ENCODE measurements at places on chromosomes 1 and 21.

DNA sequence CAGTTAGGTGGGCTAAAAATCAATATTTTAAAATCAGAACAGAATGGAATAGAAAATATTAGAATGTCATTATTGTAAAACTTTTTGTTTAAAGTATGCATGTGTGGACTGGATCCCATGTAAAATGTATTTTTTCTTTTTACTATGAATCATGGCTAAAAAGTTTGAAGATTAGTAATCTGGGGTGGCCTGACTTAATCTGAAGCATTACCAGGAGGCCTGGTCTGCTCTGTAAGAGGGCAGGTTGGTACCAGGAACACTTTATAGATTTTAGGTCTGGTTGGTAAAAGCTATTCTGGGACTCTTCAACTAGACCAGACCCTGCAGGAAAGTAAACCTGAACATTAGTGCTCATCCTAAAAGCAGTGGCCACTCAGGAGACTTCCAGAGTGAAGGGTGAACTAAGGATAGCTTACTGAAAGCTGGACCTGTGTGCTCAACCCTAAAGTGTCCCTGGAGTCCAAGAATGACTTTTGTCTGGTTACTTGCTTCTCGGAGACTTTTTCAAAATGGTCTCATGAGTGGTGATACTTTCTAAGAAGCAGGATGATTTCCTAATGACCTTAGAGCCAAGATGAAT lies 16.5 kb downstream of the RGL1 start:
- DNase-seq, result no peak

- DNase-seq, result no peak
These were observed 187.1 kb upstream of the COA6 start for GRCh38 chr1:234186037-234186688.

DNA sequence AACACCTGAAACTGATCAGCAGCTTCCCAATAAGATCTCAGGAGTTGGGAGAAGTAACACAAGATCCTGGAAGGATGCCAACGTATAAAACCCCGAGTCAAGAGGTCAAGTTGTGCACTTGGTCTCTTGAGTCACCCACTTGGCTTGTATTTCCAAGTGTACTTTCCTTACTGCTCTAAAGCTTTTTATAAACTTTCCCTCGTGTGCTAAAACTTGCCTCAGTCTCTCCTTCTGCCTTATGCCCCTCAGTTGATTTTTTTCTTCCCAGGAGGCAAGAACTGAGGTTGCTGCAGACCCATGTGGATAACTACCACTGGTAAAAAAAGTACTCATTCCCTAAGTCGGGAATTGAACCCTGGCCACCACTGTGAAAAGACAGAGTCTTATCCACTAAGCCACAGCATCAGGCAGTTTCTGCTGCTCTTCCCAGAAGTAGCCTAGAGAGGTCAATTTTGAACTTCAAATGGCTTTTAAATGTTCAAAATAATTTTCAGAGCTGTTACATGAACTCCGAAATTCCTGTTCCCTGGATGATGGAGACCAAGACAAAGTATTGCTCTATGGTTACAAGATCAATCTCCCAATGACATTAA lies 28.9 kb downstream of the ITLN2 start:
- no peak for DNase-seq

GRCh38 chr1:39671433-39671792 lies 494 bp downstream of the NT5C1A start:
- DNase-seq, result peak; percentile 62

GRCh38 chr1:234665975-234666605 lies 56.1 kb upstream of the IRF2BP2 start:
- DNase-seq, result no peak

GRCh38 chr1:77313491-77313890 lies 31.7 kb downstream of the AK5 start:
- no peak for DNase-seq

GRCh38 chr1:204207136-204207616 lies 6.6 kb downstream of the GOLT1A start:
- peak; percentile 75 for DNase-seq

- peak; percentile 80 for DNase-seq
These were observed 45.6 kb downstream of the SRRM1 start for GRCh38 chr1:24688621-24689195.

- peak; percentile 77 for DNase-seq
These were observed 52.1 kb downstream of the COL6A1 start for GRCh38 chr21:46033410-46034400.

- DNase-seq, result no peak
These were observed 40.5 kb downstream of the BRINP2 start for GRCh38 chr1:177211231-177211630.

- no peak for DNase-seq
These were observed 4.3 kb downstream of the HSF2BP start for GRCh38 chr21:43654806-43655489.

- DNase-seq, result no peak
These were observed 34.3 kb upstream of the EDEM3 start for GRCh38 chr1:184788970-184789369.

DNA sequence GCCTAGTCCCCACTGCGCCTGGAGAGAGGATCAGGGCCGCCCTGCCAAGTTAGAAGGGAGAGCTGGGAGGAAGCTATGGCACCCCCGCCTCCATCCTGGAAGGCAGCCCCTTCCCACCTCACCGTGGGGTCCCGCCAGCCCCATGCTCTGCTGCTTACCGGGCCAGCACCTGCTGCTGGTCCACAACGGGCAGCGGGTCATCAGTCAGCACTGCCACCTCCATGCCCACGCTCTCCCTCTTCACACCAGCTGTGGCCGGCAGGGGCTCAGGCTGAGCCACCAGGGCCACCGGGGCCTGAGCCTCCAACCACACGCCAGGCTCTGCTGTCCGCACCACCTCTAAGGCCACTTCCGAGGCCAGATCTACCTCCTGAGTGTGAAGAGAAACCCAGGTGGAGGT lies 23.5 kb upstream of the DDOST start:
- no peak for DNase-seq

GRCh38 chr1:45409276-45409675 lies 69.0 kb upstream of the MUTYH start:
- DNase-seq, result no peak

DNA sequence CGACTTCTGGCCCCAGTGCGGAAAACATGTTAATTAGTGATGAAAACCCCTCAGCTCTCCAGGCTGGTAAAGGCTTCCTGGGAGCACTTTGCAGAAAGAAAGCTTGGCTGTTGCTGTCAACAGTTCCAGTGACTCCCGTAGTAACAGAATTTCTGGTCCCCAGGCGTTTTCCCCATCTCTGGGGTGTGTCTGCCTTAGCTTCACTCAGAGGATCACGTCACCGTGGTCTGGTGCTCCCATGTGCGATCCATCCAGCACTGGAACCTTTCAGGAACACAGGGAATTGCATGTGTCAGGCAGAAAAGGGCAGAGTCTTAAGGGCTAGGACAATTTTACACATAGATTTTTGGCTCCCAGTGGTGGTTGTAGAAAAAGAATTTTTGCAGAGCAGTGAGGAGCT lies 470.4 kb upstream of the USP24 start:
- DNase-seq, result no peak

GRCh38 chr1:40130892-40131291 lies 30.3 kb upstream of the RLF start:
- DNase-seq, result no peak

DNA sequence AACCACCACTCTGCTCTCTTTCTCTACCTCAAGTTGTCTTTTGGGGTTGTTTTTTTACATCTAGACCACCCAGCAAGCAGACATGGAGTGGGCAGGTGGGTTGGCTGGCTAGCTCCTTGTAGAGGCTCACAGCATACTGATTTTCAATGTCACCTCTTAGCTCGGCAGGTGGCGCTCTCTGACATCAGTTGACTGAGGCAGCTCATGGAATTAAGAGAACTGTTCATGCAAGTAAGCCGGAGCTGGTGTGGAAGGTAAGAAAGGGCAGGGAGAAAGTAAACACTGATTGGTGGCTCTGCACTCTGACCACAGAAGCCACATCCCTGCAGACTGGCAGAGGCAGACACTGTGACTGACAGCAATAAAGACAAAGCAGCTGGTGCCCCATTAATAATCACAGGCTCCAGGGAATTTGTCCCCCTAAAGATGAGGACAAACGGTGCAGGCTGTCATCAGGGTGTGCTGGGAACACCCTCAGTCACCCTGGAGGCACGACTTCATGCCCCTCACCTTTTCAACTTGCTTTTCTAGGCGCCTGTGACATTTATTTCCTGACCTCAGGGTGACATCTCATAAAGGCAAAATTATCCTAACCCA lies 226.8 kb downstream of the LMX1A start:
- DNase-seq, result no peak

DNA sequence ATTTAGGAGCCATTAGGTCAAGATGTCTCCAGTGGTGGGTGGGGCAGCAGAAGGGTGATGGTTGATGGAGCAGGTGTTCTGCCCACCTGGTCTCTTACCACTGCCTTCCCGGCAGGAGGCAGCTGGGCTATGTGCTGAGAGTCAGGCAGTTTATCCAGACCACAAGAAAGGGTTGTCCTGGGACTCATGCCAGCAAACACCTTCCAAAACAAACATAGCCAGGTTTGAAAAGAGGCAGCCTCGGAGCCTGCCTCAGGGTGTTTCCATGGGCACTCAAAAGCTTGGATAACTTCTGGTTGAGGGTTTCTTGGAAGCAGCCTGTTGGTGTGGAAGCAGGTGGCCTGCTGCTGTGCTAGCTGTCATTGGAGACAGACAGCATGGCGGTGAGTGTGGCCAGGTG lies 187.2 kb downstream of the PCP4 start:
- no peak for DNase-seq

DNA sequence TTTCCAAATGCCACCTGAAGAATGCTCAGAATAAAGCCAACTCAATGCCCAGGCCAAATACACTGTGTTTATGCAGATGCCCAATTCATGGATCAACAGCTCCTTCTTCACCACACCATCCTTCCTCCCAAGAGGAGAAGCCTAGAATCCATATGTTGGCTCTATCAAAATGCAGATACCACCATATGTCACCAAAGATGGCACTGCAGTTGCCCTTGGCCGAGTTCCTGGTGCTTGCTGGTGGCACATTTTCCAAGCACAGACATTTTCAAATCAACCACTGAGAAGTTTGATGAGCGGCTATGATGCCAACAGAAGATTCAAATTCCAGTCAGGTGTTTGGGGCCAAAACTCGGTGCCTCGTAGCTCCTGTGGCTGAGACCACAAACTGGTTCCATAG lies 430.3 kb downstream of the AJAP1 start:
- no peak for DNase-seq

DNA sequence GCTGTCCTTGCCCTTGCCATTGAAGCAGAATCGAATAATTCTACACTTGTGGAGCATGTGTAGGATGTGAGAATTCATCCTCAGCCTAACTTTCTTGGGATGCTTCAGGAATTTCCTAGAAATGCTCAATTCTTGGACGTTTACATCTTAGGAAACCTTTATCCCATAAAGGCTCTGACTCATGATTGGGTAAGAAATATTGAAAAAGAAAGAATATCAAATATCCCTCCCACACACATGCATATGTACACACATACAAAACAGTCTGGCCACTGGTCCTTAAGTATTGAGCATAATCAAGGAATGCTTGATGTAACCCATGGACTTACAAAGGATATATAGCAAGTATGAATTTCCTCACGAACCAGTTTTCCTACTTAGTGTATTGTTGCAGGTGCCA lies 83.9 kb upstream of the IPO9 start:
- no peak for DNase-seq

GRCh38 chr1:32144033-32144432 lies 35.4 kb upstream of the TXLNA start:
- DNase-seq, result no peak

- peak; percentile 80 for DNase-seq
These were observed 19.4 kb downstream of the PLEKHO1 start for GRCh38 chr1:150168960-150169601.

DNA sequence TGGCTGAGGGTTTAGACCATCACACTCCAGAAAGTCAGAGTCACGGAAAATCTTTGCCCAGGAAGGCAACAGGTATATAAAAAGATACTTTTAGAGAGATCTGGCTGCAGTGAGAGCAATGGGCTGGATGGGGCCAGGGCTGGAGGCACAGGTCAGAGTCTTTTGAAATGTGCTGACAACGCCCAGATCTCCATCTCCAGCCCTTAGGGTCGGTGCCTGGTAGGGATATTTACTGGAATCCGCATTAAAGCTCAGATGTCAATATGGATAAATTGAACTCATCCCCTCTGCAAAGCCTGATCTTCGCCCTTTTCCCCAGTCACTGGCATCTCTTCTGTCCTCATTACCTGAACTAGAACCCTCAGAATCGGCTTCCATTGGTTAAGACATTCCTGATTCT lies 82.2 kb downstream of the BCAR3 start:
- no peak for DNase-seq

- DNase-seq, result no peak
These were observed 323.0 kb upstream of the PLD5 start for GRCh38 chr1:242847390-242847993.

DNA sequence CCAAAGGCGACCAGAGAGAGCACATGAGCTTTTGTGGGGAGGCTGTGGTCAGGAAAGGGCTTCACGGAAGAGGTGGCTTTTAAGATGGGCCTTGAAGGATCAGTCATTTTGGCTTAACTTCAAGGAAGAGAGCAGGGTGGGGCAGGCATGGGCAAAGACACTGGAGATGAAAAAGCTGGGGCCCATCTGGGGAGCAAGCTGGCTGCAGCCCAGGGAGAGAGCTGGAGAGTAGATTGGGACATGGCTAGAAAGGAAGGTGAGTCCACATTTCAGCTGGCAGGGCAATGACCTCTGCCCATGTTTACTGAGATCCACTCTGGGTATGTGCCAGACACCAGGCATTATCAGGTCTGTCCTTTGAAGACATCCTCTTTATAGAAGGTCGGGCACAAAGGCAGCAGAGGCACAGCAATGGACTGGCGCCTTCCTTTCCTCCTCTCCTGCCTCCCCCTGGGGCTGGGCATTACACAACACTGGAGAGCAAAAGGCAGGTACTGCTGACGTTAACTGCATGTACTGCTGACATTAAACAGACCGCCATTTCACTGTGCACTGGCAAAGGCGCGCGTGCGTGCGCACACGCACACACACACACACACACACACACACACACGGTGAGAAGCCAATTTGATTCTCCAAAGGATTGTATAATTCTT lies 2.2 kb upstream of the UBXN10 start:
- no peak for DNase-seq

DNA sequence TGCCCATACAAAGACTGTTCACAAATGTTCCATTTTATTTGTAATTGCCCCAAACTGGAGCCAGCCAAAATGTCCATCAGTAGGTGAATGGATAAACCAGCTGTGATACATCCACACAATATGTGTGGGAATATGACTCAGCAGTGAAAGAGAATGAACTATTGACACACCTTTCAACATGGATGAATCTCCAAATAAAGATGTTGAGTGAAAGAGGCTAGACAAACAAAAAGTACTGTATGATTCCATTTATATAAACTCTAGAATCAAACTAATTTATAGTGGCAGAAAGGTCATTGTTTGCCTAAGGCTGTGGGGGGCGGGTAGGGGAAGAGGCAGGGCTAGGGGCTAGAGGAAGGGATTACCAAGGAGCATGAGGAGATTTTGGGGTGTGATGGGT lies 4.5 kb downstream of the DHCR24 start:
- no peak for DNase-seq

- DNase-seq, result no peak
These were observed 46.3 kb downstream of the POU2F1 start for GRCh38 chr1:167266965-167267364.
